ENCODE measurements at places on chromosomes 4 and X.

DNA sequence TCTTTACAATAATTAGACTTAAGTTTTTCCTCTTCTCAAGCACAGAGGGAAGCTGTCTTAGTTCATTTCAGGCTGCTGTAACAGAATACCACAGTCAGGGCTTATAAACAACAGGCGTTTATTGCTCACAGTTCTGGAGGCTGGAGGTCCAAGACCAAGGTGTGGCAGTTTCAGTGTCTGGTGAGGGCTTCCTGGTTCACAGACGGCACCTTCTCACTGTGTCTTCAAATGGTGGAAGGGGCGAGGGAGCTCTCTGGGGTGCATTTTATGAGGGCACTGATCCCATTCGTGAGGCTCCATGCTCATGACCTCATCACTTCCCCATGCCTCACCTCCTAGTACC, 115.7 kb upstream of the MXRA5 start:
- DNase-seq: no peak

DNA sequence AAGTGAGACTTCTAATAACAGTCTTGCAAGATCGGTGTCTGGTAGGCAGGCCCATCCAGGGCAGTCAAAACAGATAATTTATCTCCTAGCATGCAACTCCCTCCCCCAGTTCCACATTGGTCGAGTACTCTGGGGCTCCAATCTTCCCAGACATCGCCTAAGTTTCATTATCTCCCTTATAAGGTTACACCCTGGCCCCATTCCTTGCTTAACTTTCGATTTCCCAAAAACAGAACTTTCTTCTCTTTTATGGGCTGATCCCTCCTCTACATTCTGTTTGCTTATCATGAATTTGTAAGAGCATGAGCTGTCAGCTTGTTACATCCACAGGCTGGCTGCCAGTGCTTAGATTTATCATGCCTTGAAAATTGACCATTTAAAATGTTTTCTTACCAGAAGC, 471.3 kb downstream of the TECRL start:
- DNase-seq: no peak

DNA sequence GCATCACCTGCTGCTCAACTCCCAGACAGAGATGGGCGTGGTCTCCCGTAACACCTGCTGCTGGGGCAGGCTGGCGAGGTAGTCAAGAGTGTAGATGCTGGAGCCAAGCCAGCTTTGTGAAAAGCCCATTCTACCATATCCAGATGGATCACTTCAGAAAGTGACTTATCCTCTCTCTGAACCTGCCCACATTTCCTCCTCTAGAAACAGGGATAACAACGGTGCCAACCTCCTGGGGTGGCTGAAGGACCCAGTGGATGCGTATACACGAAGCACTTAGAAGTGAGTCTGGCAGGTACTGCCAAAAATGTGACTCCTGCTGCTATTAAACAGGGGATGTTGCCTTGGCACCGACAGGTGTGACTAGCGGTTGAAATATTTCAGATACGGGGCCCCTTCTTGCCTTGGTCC, 95.8 kb downstream of the SORBS2 start:
- DNase-seq: no peak

DNA sequence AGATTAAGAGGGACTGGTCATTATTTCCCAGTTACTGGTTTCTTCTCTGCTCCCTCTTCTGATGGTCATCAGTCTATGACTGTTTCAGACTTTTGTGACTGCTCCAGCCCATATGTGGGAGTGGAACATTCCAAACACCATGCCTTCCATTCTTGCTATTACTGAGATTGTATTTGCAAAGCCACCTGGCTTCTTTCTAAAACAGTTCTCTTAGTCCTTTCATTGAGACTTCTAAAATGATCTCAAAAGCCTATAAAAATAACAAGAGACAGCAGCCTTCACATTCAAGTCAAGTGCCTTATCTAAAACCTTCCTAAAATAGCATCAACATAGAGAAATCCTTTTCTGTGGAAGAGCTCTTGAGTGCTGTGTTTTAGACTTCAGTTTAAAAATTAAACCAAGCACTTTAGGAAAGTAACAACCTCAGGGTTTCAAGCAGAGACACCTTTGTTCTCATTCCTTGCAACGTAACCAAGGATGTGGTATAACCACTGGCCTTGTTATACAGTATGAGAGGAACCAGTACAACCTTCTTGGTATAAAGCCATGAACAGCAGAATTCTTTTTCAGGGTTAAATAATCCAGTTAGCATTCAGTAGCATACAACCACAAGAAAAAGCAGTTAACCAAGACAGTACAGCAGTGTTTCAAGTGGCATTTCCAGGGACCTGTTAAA, 97.1 kb downstream of the NFKB1 start:
- DNase-seq: no peak

DNA sequence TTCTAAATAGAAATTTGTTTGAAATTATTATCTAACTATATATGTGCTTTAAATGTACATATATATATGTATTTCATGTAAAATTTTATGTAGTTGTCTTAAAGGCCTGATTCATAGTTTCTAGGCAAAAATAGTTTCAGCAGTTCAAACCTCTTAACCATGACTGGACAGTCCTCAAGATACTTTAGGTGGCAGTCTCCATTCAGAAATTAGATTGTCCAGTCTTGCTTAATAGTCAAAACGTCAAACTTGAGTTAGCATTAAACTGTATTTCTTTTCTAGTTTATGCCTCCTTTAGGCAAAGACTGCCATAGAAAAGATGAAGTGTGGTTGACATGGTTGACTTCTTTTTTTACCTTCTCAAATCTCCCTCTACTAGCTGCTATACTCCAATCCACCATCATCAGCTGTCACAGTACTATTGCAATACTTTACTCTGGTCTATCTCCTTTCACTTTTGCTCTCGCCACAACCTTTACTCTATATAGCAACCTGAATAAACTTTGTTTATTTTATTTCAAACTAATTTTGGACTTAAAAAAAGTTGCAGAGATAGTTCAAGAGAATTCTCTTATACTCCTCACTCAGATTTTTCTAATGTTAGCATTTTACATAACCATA, 395.6 kb upstream of the DIPK2B start:
- no peak for DNase-seq

DNA sequence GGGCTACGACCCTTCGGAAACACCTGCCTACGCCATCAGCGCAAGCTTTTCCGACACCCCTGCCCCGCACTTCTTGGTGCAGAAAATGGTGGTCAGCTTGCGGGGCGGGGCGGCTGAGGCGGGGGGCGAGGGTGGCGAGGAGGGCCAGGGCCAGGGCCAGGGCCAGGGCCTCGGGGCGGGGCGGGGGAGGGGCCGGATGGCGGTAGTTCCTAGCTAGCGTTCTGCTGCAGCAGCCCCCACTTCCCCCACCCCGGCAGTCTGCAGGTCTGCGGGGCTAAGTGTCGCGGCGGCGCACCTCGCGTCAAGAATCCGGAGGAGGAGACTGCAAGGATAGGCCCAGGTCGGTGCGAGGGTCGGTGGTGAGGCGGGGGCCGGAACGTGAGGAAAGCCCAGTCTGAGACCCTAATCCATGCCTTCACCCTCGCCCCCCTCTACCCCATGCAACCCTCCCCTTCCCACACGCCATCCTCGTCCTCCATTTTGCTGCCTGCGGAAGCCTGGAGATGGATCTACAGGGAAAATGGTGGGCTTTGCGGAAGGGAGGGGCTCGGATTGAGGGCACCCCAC, 600 bp downstream of the BEX4 start:
- DNase-seq: peak; percentile 78

DNA sequence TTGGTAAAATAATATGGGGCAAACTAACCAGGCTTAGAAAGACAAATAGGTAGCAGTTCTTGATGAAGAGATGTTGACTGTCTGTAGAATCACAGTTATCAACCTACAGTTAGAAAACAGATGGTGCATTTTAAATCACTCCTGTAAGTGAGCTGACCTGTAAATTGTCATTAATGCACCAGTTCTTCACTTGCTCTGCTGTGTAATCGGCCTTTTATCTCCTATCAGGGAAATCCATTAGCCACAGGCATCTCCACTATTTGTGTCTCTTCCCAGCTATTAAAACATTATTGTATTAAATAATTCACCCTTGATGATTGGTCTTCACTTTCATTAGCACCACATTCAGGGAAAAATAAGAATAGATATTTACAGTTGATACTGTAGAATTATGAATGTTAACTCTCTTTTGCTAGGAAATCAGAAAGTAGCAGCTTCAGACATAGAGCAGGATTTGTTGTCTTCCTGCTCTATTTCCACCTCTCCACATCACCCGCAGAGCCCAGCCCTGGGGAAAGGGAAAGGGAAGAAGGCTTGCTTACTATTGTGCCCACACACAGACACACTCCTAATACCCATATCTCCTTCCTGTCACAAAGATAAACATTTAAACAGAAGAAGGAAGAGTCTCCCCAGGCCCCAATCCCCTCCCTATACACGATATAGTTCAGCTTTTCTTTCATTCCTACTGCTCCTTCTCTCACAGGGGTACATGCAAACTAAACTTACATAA, 97.1 kb downstream of the REELD1 start:
- DNase-seq: no peak

DNA sequence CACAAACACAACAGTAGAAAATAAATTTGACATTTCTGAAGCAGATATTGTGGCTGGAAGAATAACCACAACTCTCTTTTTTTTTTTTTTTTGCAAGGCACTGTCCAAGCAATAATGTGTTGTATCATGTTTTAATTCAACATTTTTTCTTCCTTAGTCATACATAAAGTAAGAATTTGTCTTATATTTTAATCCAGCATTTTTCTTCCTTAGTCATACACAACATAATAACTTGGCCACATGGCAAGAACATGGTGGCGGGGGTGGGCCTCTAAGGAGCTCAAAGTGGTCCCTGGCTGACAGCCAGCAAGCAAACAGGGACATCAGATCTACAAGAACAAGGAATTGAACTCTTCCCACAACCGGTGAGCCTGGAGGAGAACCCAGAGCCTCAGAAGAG, 20.2 kb downstream of the FBXW7 start:
- DNase-seq: no peak

DNA sequence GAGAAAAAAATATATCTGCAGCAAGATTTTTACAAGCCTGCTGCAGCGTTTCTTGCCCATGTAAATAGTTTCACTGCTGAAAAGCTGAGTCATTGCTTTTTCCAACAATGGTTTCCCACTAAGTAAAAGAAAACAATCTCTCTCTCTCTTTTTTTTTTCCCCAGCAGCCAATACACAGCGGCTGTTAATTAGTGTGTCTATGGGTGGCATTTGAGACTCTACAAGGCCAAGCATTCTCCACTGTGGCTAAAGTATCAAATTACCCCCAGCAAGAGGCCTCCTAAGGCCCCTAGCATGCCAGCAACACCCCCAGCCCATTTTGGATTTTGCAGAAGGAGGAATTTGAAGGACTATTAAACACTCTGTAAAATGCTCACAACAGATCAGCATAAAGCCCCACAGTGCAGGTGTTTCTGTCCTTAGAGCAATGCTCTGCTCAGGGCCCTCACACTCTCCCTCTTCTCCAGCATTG, 837.4 kb downstream of the TRIML1 start:
- DNase-seq: peak; percentile 75
